Heart left ventricle (tissue), 16 donors: ENCODE measurements at places on chromosomes 12 and 14. TPM values are rescaled to one million over a fixed set of nuclear protein-coding genes. Genes with fewer than 3 reads are reported as not detected.

The FGD4 gene
- polyA plus RNA-seq: 5.1 TPM

The MED6 gene
- polyA plus RNA-seq: 9.9 TPM

The BATF gene
- 0.84 TPM for polyA plus RNA-seq

The OR4N5 gene
- not detected for polyA plus RNA-seq

The PTPN6 gene
- 6.7 TPM for polyA plus RNA-seq

The SMIM41 gene
- polyA plus RNA-seq: 0.65 TPM

The GPR65 gene
- 0.15 TPM for polyA plus RNA-seq
